ENCODE measurements at places on chromosomes 13 and 19.
A peak's percentile ranks its signal among the peaks of the same experiment; 100 is the strongest.

DNA sequence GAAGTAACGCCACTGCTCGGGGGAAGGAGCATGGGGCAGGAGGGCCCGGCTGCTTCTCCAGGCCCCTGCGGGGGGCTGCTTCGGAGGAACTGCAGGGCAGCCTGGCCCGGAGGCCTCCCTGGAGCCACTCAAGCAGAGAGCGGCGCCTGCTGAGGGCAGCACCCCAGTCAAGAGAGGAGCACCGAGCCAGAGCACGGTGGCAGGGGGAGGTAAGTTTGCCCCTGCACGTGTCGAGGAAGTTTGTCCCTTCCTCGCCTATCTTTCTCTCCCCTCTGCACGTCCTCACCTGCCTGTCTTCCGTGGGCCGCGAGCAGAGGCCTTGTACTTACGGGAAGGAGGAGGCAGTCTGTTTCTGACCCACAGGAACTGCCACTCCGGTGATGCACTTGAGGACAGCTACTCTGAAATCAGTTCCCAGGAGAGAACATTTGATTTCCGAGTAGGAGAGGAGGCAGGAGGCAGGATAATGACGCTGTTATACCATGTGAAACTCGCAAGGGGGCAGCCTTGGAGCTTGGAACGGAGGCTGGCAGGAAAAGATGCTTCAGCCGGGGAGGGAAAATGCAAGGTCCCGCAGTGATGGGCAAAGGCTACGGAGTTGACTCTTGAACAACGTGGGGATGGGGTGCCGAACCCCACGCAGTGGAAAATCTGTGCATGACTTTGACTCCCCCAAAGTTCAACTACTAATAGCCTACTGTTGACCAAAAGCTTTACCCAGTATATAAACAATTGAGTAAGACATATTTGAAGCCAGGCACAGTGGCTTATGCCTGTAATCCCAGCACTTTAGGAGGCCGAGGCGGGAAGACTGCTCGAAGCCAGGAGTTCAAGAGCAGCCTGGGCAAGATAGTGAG, 5.0 kb downstream of the FFAR1 start:
- peak; percentile 85 for DNase-seq

DNA sequence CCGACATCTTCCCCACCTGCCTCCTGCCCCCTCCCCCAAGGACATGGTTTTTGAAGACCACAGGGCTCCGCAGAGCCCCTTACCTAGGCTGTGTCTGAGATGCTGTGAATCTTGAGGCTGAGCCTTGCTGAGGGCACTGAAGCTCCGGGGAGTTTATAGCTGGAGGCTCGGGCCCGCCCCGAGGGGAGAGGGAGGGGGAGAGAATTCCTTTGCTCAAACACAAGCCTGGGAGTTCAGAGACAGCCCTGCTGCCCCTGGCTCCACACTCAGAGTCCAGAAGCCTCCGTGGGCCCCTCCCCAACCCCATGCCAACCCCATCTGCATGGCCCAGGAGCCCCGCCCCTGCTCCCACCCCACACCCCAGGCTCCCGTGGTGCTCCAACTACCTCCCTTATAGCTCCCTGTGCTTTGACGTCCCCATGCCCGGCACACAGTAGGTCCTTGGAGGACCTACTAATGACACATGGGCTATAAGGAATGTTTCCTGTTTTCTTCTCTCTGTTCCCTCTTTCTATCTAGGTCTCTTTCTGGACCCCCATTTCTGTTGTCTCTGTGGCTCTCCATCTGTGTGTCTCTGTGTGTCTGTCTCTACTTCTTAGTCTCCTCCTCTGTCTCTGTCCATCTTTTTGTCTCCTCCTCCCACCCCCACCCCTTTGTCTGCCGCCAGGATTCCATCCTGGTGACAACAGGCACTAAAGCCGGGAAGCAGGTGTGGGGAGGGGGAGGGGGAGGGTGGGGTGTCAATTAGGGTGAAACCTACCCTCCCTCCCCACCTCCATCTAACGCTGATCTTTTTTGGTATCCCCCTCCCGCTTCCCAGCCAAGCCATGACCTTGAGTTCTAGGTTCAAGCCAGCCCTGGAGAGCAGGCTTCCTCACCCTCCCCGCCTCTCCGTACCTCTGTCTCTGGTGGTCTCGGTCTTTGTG, at the start of gene TNNT1:
TSS of gene TNNT1 (minus strand) at position 129 of the 926 bp plus-strand sequence. CDS start 2,049 bp downstream, outside the sequence.
- DNase-seq, result no peak

DNA sequence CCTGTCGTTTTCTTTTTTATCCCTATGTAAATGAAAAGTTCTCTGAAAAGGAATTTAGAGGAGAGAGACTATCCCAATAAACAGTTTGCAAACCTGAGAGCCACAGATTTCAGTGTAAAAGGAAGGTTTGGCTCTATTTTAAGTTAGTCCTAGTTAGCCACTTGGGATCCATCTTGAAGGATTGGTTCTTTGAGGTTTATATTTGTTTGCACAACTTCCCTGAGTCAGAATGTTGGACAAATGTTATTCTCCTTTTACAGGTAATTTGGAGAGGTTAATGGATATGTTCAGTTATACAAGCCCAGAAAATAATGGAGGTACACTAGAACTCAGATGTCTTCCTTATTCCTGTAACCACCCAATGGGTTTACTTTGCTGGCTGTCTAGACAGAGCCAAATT, 2.6 kb upstream of the DNAJC15 start:
- DNase-seq, result no peak

GRCh38 chr19:3683405-3684053, 16.7 kb downstream of the PIP5K1C start:
- DNase-seq, result no peak

DNA sequence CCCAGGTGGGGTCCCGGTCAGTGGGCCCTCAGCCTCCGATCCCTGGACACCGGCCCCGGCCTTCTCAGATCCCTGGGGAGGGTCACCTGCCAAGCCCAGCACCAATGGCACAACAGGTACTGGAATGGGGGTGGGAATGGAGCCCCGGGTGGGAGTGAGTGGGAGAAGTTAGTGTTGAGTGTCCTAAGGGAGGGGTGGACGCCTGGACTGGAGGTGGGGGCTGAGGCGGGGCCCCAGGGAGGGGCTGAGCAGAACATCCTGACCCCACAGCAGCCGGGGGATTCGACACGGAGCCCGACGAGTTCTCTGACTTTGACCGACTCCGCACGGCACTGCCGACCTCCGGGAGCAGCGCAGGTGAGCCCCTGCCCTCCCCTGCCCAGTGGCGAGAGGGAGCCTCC, 17.7 kb downstream of the EPN1 start:
- DNase-seq, result no peak

DNA sequence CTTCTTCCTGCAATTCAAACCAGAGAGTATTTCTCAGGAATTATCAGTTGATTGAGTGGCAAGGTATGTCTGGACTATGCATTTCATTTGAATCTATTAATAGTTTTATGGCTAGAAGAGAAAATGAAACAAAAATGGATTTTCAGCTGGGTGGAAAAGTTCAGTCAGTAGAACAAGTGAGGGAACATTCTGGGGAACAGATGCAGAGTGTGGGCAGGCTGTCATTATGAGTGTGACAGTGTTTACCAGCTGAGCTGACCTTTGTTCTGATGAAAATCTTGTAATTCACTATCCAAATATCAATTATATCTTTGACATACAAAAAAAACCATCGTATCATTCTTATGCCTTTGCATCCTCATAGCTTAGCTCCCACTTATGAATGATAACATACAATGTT, 2.6 kb upstream of the CLC start:
- DNase-seq, result no peak

DNA sequence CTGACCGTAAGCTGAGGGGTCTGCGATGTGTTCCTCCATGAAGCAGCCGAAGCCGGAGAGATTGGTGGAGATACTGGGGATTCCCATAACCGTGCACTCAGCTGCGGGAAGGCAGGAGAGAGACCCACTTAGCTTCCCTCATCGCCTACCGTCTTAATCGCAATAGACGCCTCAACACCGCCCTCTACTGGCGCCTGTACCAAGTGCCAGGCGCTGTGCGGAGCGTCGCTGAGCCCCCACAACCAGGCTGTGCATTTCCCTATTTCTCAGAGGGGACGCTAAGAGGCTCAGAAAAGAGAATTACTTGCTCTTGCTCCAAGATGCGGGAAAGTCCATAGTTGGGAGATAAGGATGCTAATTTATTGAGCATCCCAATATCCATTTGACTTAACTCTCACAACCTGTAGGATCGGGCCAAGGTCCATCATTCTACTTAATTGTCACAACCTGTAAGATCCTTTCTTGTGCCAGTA, 5.8 kb downstream of the FTL start:
- DNase-seq, result peak; percentile 91

GRCh38 chr13:75443356-75443958, 38.5 kb downstream of the TBC1D4 start:
- no peak for DNase-seq

DNA sequence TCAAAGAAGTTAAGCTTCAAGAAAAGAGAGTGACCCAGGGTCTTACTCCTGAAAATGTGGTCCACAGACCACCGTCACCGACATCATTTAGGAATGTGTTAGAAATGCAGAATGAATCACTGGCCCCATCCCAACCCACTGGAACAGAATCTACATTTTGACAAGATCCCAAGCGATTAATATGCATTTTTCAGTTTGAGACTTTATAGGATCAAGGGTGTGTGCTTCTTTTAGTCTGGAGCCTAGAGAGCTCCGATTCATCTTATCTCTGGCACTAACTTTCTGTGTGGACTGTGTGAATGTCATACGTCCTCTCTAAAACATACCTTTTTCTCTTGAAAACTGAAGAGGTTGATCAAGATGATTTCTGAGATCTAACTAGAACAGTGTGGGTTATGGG, 484.8 kb downstream of the MYO16 start:
- DNase-seq, result no peak

GRCh38 chr13:49836516-49836915, 44.0 kb upstream of the KPNA3 start:
- no peak for DNase-seq

Data from activated naive CD4-positive, alpha-beta T cell treated with anti-CD3 and anti-CD28 coated beads for 36 hours (primary cell).